ENCODE measurements at places on chromosomes 3 and 15. TPM values are rescaled to one million over a fixed set of nuclear protein-coding genes. Genes with fewer than 3 reads are reported as not detected.

GRCh38 chr15:72086010-72086697 lies 31.8 kb downstream of the MYO9A start:
- peak; percentile 62 for DNase-seq

GRCh38 chr15:28023422-28023821 lies 75.7 kb downstream of the OCA2 start:
- no peak for DNase-seq

DNA sequence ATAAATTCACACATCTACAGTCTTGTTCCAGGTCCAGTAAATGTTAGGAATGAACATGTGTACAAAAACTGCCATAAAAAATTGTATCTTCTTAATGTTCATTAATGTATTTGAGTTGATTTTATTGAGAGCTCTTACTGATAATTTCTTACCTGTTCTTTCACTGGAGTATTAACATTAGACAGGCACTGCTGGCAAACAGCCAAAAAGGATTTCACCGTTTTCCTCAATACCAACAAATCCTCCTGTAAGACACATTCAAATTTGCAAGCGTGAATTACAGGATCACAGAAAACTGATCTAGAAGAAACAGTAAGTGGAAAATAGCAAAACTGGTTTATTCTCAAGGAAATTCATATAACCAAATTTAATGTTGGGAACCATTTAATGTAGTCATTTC lies 127.4 kb downstream of the PCCB start:
- no peak for DNase-seq

GRCh38 chr3:44416031-44417030 lies 61.1 kb downstream of the ZNF445 start:
- no peak for DNase-seq

DNA sequence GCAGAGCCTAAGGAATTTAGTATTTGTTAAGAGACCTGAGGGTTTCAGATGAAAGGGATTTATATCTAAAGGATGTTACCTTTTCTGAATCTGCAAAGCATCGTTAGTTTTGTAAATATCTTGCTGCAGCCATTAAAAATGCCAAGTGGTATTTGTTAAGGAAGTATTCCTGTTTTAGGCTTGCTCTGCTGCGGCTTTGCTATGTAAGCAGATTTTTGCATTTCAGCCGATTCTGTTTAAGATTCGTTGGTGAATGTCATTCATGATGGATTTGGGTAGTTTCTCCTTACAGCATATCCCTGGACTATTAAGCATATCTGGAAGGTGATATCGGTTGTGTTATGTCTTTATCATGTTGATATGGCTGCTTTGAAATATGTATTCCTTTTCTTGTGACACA lies 1.0 kb downstream of the USP8 start:
- no peak for DNase-seq

- no peak for DNase-seq
These were observed 4.9 kb upstream of the TBC1D5 start for GRCh38 chr3:17747174-17747889.

- DNase-seq, result no peak
These were observed 392.7 kb downstream of the EFHB start for GRCh38 chr3:19541284-19541683.

- DNase-seq, result no peak
These were observed 115.7 kb upstream of the VEPH1 start for GRCh38 chr3:157618886-157619285.

DNA sequence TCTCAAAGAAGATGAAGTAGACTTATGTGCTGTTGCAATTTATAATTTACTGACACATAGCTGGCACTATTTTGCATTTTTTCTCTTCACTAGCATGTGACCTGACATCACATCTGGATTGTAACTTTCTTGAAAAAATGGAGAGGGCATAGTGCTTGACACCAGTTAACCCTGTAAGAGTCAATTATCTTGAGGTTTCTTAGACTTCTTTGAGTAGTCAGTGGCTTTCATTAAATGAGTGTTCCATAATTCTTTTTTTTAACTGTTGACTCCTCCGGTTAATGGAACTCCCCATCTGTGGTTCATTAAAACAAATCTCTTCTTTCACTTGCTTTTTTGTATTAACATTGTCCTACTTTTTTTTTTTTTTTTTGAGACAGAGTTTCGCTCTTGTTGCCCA lies 16.9 kb upstream of the PRKCI start:
- no peak for DNase-seq

DNA sequence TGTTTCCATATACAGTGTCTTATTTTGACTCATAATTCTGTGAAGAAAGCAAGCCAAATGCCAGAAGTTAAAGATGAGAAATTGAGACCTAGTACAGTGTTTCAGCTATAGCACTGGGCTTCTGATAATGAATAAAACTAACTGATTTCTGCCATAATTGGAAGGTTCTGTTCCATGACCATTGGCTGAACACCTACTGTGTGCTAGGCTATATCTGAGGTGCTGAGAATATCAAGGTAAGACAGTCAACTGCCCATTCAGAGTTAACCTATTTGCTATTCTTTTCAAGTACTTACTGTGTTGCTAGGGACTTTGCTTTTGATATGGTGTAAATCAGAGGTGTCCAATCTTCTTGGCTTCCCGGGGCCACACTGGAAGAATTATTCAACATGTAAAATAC lies 73.4 kb downstream of the LHFPL4 start:
- DNase-seq, result no peak

- DNase-seq, result no peak
These were observed 41.8 kb upstream of the UBE2E2 start for GRCh38 chr3:23161308-23161707.

DNA sequence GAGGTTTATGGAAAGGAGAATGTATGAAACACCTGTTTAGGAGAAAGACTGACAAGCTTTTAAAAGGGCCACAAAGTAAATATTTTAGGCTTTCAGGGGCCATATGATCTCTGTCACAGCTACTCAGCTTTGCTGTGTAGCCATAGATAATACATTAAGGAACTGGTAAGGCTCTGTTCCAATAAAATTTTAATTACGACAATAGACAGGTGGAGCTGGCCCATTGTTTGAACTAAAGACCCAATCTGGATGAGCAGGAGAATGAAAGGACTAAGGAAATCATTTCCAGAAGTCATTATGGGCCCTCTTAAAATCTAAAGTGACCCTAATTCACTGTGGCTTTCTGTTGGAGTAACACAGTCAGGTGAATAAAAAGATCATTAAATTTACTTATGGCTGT lies 48.5 kb upstream of the SLC12A8 start:
- DNase-seq, result peak; percentile 21

- DNase-seq, result no peak
These were observed 27.7 kb upstream of the ZNF385D start for GRCh38 chr3:21778715-21779114.

DNA sequence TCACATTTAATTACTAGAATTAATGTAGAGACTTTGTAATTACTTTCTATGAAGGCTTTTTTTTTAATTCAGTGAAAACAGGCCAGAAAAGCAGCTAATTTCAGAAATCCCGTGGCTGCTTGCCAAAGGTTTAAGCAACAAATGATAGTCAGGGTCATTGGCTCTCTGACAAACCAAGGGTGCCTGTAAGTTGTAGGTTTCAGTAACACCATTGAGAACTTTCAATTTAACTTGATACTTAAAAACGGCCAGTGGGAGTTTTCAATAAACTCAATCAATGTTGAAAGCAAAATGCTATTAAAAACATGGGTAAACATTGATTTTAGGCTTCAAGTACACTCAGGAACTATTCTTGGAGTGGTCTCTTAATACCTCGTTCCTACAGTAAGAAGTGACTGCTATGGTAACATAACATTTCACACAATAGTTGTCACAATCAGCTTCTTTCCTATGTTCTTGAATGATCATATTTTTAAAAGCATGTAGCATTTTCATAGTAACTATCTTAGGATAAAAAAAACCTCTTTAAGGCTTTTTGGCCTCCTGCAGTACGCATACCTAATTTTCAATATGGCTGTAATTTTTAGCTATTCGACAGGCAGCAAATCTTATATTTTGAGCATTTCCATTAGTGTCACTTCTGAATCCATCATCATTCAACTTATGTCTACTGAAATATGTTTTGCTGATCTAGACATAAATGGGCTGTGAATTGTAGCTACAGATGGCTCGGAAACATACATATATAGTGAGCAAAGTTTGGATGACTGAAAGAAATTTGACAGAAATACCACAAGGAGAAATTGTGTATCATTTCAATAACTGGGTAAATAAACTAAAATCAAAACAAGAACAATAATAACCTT lies 592.1 kb upstream of the GBE1 start:
- DNase-seq, result no peak

- no peak for DNase-seq
These were observed 107.4 kb downstream of the APBA2 start for GRCh38 chr15:28993051-28993719.

- DNase-seq, result no peak
These were observed 78.7 kb upstream of the KCNMB2 start for GRCh38 chr3:178457511-178457910.

GRCh38 chr3:122123850-122124249 lies 59.6 kb upstream of the CASR start:
- DNase-seq, result no peak

GRCh38 chr3:9398700-9399336 lies 1.4 kb downstream of the SETD5 start:
- DNase-seq, result peak; percentile 44

- DNase-seq, result no peak
These were observed 594.9 kb downstream of the NLGN1 start for GRCh38 chr3:173992416-173992815.

DNA sequence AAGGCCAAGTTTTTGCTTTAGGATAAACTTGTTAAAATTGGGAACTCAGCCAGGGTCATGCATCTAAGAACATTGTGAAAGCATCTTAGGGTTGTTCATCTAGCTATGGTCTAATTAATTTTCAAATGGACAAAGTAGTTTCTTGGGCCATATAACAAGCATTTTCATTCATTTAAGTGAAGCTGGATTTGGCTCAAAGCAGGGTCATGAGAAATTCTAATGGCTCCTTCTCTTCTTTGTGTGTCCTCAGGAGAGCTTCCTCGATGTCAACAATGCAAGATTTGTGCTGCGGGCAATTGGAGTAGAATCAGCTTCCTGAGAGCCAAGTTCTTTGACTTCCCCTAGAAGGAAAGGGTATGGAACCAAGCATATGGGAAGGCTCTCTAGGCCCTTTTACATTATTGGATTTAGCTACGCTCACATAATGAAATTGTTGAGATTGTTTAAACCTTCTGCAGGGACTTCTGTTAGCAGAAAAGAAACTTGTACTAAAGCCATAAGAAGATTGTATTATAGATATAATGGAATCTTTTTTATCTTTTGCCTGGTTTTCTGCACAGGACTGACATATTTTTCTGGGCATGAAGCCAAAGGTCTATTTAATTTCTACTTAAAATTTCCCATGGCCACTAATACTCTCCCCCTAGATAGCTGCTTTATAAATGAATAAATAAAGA lies 1.8 kb upstream of the SAMMSON start:
- no peak for DNase-seq

DNA sequence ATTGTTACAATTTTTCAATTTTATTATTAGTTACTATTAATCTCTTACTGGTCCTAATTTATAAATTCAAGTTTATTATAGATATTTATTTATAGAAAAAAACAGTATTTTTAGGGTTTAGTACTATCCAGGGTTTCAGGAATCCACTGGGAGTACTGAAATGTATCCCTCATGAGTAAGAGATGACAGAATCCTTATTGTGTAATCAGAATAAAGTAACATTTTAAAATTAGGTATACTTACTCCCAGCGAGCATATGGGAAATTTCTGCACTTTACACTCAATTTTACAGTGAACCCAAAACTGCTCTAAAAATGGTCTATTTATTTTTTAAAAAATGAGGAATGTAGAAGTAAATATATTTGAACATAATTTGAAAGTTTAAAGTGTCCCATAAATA lies 202.7 kb downstream of the CGGBP1 start:
- DNase-seq, result no peak

DNA sequence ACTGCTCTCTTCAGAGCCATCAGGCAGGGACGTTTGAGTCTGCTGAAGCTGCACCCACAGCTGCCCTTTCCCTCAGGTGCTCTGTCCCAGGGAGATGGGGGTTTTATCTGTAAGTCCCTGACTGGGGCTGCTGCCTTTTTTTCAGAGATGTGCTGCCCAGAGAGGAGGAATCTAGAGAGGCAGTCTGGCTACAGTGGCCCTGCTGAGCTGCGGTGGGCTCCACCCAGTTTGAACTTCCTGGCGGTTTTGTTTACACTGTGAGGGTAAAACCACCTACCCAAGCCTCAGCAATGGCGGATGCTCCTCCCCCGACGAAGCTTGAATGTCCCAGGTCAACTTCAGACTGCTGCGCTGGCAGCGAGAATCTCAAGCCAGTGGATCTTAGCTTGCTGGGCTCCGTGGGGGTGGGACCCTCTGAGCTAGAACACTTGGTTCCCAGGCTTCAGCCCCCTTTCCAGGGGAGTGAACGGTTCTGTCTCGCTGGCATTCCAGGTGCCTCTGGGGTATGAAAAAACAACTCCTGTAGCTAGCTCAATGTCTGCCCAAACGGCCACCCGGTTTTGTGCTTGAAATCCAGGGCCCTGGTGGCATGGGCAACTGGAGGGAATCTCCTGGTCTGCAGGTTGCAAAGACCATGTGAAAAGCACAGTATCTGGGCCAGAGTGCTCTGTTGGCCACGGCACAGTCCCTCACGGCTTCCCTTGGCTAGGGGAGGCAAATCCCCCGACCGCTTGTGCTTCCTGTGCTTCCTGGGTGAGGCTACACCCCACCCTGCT lies 21.1 kb upstream of the ST6GAL1 start:
- peak; percentile 70 for DNase-seq

DNA sequence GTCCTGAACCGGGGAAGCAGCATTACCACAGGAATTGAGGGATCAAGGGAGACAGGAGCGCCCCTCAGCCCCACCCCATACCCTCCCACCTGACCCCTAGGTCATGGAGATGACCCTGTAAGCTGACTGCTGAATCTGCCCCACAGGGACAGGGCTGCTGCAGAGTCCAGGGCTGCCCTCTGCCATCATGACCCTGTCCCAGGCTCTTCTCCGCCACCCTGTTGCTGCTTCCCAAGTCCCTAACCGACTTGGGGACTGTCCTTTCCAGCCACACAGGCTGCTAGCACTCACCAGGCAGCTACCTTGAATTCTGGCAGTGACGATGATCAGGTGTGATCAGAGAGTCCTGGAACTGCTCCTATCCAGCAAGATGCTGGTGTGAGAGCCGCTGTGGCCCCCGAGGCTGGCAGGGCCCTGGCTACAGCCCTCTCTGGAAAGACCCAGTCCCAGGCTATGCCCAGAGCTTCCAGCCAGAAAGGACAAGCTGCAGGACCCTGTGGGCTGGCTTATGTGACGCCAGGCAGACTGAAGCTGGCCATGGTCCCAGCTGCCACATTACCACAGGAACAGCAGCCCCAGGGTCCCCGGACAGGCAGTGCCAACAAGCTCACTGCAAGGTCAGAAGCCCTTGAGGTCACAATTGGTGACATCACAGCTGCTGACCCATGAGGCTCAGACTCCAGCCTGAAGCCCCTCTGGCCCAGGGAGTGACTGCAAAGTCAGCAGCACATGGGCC lies at the start of gene C3orf22:
Gene C3orf22 (minus strand): TSS at position 597 of the 736 bp plus-strand sequence. CDS start 5,542 bp downstream, outside the sequence.
- no peak for DNase-seq

Gene GOLGA8K
- total RNA-seq, result 2.0 TPM

Gene WDR93
- 0.14 TPM for total RNA-seq

Gene NANOGP8
- total RNA-seq, result 1.8 TPM

Gene REC114
- not detected for total RNA-seq

Gene AMT
- 15.8 TPM for total RNA-seq

Gene SCAMP5
- 7.4 TPM for total RNA-seq

Measured in mucosa of descending colon (tissue), 3 donors.